Activated CD4-positive, alpha-beta memory T cell treated with anti-CD3 and anti-CD28 coated beads for 36 hours (primary cell): ENCODE measurements at places on chromosomes 1 and 21.

- DNase-seq = peak; percentile 74
Measured at GRCh38 chr1:23100074-23100748, 68.4 kb downstream of the LUZP1 start.

DNA sequence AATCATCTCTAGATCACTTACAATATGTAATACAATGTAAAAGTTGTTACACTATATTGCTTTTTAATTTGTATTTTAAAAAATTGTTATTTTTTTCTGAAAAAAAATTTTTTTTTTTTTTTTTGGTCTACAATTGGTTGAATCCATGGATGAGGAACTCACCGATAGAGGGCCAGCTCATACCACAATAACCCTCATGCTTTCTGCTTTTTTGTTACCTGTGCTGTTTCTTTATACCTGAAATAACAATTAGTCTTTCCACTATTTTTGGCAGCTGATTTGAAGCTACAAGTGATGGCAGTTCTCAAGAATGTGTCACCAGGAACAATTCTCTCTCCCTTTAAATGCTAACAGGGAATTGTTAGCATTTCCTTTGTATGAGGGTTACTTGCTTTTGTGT lies 12.0 kb downstream of the SMG7 start:
- no peak for DNase-seq

DNA sequence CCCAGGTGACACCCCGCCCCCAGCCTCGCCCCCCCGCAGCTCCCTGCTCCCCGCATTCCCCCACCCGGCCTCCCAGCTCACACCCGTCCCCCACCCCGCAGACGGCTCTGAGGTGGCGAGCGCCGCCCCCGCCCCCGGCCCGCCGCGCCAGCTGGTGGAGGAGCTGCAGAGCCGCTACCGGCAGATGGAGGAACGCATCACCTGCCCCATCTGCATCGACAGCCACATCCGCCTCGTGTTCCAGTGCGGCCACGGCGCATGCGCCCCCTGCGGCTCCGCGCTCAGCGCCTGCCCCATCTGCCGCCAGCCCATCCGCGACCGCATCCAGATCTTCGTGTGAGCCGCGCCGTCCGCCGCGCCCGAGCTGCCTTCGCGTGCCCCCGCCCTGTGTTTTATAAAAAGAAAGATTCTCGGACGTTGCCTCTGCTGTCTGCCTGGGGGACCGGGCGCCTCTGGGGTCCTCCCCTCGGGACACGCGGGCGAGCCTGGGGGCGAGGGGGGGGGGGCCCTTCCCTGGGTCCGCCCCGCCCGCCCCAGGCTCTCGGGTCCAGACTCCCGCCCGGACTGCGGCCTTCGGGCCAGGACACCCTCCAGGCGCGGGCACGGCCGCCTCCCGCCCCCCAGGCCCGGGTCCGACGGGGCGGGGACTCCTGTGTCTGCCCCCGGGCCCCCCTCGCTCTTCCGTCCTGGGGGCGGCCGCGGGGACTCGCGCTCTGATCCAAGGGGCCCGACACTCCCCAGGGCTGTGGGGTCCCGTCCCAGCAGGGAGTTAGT lies 1.6 kb upstream of the MMP23B start:
- DNase-seq = peak; percentile 96

- DNase-seq = no peak
Measured at GRCh38 chr1:203278082-203278884, 27.0 kb upstream of the BTG2 start.

GRCh38 chr21:41716751-41717150 lies 50.1 kb downstream of the RIPK4 start:
- DNase-seq = no peak

DNA sequence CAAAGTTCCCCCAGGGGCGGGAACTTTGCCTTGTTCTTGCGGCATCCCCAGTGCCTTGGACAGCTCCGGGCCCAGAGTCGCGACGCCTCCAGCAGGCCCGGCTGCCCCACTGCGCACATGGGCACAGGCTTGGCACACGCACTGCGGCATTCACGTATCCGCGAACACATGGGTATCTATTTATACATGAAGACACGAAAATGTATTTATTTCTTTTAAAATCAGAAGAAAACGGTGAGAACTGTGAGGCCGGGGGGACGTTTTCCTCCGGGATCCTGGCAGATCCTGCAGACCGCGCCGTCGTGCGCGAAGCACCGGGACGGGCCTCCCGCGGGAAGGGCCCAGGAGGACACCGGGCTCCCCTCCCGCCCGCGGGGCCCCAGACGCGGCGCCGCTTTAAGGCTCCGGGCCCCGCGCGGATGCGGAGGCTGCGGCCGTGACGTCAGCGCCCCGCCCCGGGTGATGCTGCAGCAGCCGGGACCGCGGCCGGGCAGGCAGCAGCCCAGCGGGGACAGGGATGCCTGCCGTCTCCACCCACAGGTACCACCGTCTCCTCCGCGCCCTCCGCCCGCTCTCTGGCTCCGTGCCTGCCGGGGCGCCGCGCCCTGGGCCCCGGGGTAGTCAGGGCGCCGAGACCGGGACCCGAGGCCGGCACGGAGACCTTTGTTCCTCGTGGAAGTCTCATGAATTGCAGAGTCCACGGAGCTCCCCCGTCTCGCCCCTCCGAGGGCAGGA lies at the start of gene SLC45A1:
Gene SLC45A1, plus strand, starts transcription at position 468 of the 735 bp plus-strand sequence. CDS start 6,216 bp downstream, outside the sequence.
- DNase-seq = peak; percentile 85

DNA sequence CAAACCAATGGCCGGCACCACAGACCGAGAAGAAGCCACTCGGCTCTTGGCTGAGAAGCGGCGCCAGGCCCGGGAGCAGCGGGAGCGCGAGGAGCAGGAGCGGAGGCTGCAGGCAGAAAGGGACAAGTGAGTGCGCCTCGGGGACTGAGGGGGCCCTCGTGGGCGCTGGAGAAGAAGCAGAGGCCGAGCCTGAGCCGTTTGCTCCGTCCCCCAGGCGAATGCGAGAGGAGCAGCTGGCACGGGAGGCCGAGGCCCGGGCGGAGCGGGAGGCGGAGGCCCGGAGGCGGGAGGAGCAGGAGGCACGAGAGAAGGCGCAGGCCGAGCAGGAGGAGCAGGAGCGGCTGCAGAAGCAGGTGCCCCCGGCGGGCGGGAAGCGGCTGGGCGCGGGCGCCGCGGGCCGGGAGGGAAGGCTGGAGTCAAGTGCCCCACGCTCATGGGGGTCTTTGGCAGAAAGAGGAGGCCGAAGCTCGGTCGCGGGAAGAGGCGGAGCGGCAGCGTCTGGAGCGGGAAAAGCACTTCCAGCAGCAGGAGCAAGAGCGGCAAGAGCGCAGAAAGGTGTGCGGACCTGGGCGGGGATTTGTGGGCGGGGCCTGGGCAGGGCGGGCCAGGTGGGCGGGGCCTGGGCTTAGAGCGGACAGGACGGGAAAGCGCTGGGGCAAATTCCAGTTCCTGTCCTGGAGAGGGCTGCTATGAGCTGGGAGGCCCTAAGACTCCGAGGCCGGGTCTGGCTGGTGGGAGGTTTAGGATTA lies 22.7 kb downstream of the MAP7D1 start:
- DNase-seq = no peak

- DNase-seq = no peak
Measured at GRCh38 chr1:17540255-17541001, 930 bp downstream of the ARHGEF10L start.

GRCh38 chr1:44499306-44499705 lies 94.3 kb downstream of the RNF220 start:
- DNase-seq = no peak

DNA sequence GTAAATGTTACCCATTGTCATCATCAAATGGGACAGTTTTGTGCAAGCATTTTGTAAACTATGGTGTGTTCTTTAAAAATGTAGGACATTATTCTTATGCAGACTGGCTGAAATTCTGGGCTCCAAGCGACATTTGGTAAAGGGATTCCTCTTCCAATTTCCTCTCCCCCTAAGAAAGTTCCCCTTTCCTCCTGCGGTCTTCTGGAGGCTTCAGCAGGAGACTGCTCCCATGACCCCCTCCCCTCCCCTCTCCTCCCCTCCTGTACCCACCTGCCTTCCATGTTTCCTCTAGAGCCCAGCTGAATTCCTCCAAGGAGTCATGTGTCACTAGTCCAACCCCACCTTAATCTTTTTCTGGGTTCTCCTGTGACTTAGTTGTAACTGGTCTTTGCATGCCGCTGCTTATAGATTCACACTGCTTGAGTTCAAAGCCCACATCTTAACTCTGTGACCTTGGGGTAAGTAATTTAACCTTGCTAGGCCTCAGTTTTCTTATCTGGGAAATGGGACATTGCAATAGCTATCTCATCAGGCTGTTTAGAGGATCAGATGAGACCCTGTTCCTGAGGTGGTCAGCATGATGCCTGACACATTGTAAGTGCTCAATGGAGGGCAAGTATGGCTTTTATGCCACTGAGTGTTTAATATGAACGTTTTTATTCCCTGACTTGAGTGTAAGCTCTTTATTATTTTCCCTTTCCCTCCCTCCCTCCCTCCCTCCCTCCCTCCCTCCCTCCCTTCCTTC lies 69.9 kb upstream of the WDR26 start:
- no peak for DNase-seq

- no peak for DNase-seq
Measured at GRCh38 chr1:233505130-233505529, 108.8 kb upstream of the KCNK1 start.

DNA sequence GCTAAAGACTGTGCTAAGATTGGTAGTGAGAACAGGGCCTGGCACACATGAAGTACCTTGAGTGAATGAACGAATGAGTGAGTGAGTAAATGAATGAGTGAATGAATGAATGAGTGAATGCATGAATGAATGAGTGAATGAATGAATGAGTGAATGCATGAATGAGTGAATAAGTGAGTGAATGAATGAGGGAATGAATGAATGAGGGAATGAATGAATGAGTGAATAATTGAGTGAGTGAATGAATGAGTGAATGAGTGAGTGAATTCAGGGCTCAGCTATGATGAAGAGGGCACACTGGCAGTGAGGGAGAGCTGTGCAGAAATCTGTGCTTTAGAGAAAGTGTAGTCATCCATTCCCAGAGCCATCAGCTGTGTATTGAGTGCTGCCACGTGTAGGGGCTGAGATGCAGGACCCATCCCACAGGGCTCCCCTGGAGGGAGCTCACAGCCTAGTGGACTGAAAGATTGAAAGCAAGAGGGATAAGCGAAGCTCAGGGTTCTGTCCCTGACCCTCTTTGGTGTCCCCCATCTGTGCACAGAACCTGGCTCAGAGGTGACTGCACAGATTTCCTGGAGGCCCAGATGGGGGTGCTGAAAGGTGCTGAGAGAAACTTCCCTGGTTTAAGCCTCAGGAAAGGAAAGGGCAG lies 217.9 kb upstream of the VAMP3 start:
- DNase-seq = peak; percentile 15

DNA sequence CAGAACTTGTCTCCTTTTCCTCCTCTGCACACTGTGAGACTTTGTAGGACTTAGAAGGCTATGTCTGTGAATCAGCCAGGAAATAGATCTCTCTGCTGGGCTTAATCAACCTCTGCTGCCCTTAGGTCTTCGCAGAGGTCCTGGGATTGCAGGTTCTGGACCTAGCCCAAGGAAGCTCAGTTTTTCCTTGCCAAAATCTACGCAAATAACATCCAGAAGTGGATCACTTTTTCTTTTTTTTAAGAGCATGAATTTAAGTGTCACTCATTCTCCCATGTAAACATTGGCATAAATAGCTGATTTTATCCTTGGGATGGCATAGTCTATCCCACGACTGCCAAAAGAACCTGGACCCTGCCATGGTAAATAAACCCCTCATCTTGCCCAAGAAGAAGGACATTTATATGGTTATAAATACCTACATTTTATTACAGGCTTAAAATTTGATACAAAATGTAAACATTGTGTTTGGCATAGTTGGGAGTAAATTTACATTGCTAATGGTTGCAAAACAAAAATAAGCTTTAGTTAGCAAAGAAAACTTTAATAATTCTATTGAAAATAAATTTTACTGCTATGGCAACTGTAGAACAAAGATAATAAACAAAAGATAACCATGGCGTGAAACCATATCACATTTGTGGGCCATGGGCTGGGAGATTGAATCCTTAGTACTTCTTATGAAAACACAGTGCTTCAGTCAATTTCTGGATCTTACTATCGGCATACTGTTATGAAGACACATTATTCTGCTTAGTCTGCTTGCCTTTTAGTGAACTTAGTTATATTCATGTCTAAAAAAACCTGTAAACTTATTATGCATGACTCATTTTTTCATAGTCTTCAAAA lies 24.5 kb upstream of the DISC1 start:
- DNase-seq = no peak

- DNase-seq = no peak
Measured at GRCh38 chr21:32338209-32338921, 39.7 kb downstream of the MRAP start.

GRCh38 chr1:156033011-156033410 lies 12.3 kb upstream of the SSR2 start:
- DNase-seq = no peak

DNA sequence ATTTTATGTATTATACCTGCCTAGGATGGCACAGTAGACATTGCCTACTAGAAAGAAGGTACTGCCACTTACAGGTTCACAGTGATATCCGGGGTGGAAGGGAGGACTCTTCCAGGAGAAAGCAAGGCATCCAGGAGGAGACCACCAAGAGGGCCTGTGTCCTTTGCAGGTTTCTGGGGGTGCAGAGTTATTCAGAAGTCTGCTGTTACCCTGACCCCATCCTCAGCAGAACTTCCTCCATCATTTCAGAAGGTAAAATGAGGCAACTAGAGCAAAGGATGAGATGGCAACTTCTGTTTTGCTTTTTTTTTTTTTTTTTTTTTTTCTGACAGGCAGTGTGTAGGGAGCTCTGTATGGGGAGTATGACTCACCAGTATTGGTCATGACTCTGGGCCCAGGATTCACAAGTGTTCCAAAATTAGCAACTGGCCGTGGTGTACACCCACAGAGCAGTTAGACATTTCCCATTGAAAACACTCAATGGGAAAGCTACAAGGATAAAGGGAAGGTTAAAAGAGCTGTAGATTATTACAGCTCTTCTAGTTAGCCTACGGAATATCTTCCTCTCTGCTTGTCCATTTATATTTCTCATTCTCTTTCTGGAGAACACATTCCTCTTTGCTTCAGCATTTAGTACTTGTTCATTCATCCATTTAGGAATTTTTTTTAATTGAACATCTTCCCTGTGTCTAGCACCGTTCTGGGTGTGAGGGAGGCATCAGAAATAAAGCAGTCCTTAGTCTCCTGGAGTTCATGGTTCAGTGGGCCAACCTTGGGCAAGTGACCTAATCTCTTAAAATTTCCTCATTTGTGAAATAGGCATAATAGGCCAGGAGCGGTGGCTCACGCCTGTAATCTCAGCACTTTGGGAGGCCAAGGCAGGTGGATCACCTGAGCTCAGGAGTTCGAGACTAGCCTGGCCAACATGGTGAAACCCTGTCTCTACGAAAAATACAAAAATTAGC lies 50.5 kb upstream of the PPP2R5A start:
- peak; percentile 63 for DNase-seq

- DNase-seq = no peak
Measured at GRCh38 chr1:15524021-15524282, at the start of gene CASP9. Gene CASP9 (minus strand): TSS chr1:15524215. CDS start chr1:15524200, 15 bp downstream.

DNA sequence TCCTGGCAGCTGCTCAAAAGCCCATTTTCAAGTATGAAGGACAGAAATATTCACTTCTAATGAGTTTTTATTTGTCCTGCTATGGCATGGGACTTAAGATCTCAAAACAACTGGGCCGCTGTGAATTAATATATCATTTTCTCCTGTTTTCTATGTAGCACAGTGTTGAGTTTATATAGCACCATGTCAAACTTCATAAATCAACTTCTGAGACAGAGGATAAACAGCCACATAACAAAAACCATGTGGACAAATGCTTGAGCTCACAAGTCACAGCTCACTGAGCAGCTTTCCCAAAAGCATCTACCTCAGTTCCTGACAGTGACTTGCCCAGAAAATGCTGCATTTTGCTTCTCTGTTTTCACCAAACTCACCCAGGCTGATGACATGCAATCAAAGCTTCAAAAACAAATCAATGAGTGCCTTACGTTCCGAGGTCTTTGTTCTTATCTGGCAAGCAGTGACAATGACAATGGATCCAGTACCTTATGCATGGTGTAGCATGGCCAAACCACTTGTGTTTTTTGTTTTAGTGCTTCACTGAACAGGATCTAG lies 722.6 kb downstream of the LRRIQ3 start:
- no peak for DNase-seq
